Stimulated activated CD4-positive, alpha-beta T cell treated with anti-CD3 and anti-CD28 coated beads, Interleukin-15, amount 100 ng/mL, for 1 hour (primary cell): ENCODE measurements at places on chromosomes 7 and 10.

DNA sequence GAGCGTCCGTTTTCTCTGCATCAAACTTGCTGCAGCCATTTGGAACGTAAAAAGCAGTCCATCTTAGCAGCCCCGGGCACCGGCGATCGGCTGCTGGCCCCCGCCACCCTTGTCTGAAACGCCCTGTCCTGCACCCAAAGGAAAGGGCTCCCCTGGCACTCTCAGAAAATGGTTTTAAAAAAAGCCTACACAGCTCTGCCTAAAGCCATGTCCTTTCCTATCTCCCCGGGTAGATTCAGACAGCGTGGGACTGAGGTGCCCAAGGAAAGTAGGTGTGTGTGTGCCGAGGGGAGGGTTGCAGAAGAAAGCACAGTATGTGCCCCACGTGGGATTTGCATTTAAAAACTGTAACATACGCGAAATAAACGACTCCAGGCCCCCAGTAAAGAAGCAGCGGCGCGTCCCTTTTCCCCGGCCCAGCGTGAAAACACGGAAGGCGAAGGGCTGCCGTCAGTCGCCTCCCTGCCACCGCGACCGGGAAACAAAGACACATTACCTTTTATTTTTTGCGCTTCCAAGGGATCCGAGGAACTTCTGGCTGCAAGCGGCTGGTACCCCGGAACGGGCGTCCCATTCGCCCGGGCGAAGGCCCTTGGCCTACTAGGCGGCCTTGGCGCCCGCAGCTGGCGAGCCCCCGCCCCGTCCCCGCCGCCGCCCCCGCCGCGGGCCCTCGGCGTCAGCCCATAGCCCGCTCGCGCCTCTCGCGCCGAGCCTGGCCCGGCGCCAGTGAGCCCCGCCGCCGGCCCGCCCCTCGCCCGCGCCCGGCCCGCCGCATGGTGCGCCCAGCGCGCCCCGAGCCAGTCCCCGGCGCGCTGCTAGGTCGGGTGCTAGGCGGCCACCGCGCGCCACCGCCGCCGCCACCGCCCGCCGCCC is 304.6 kb downstream of the PRPF18 start:
- DNase-seq, result no peak

DNA sequence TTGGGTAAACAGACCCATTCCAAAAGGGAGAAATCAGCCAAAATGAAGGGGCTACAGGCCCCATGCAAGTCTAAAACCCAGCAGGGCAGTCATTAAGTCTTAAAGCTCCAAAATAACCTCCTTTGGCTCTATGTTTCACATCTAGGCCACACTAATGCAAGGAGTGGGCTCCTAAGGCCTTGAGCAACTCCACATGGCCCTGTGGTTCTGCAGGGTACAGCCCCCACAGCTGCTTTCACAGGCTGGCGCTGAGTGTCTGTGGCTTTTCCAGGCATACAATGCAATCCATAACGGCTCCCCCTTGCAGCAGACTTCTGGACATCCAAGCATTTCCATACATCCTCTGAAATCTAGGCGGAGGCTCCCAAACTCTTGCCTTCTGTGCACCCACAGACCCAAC is 9.0 kb downstream of the TMEM243 start:
- DNase-seq, result no peak

GRCh38 chr10:17174626-17175025 is 26.8 kb downstream of the TRDMT1 start:
- no peak for DNase-seq

DNA sequence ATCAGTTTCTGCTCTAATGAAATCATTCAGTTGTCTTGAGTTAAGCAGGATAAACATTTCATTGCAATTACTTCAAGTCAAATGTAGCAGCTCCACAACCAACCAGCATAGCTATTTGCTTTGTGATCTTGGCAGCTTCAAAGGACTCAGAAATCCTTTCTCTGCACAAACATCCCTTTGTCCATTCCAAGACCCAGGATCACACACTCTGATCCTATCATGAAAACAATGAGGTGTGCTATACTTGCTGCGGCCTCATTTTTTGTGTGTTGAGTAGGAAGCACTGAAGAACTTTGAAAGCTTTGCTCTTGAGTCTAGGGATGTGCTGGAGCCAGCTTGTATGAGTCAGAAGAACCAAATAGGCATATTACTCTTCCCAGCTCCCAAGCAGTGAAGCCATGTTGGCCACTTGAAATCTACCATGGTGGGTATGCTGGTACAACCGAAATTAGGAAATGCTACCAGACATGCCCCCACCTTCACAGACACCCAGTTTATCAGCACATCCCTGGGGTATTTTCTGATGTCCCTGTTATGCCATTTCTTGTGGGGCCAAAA is 199.4 kb upstream of the PRSS58 start:
- DNase-seq, result no peak
